Erythroblast (primary cell): ENCODE measurements at places on chromosomes 2 and 18.

GRCh38 chr2:27080603-27080936 lies 2.2 kb downstream of the EMILIN1 start:
- no peak for DNase-seq

DNA sequence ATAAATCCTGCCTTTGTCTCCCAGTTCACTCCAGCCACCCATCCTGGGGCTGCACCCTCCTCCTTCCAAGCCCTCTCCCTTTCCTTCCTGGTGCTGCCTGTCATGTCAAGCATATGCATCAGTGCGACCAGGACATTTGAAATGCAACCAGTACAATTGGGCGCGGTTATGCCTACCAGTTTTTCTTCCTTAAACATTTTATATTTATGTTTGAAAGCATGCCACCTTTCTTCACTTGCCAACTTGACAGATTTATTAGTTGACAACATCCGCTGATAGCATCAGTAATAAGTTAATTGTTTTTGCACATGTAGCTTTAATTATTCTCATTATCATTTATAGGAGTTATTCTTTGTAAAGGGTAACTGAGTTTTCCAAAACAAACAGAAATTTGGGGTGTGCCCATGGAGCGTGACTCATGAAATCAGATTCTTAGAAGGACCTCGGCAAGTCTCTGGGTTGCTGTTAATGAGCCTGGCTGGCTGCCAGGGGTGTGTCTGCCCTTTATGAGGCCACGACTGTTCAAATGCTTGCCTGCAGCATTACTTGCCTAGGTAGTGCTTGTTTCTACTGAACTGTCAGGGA lies 32.8 kb upstream of the IL1B start:
- peak; percentile 96 for DNase-seq

DNA sequence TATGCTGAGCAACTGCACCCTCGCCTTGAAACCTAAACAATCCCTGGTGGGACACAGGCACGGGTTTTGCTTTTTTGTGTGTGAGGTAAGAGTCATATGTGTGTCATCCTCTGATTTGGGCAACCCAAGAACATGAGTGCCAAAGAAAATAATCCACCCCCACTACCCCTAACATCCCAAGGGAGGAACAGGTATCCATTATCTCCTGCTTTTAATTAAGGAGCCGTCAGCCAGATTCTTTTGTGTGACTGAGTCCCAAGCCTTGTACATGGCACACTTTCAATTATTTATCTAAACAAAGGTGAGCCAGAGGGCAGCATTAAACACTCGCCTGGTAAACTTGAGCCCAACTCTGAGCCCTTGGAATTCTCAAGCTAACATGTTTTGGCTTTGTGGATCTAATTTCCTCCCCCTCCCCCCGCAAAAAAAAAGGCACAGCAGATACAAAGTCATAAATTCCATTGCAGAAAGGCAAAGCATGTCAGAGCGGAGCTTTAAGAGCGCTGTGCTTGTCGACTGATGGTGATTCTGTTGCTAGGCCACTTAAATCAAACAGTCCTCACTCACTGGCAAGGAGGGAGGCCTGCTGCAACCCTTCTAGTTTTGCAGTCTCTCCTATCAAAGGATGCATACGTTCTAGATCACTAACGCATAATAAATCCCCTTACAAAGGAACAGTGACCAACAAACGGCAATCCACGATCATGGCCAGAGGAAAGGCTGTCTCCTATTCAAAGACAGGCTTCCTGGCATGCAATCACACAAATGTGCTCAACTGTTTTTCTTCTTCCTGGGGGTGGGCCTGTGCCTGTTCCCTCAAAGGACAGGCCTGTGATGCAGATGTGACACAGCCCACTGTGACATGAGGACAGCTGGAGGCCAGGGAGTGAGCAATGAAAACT lies 143.5 kb upstream of the LMAN1 start:
- DNase-seq: no peak

- DNase-seq: no peak
These were observed 111.0 kb downstream of the GYPC start for GRCh38 chr2:126766969-126767296.

- DNase-seq: no peak
These were observed 171.9 kb upstream of the CNTNAP5 start for GRCh38 chr2:123853161-123853560.

DNA sequence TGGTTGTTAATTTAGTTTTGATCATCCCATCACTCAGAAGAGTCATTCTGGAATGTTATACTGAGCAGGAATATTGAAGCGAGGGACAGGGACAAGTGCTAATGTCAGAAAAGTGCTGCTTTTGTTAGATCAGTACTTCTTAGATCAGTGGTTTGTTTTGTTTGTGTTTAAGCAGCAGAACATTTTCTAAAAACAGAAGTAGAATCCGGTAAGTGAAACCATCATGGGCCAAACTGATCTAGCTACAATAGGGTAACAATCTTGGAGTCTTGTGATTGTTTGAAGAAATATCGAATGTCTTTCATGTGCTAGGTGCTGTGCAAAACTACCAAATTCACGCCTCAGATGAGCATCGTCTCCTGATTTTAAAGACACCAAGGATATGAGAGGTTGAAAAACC lies 45.1 kb upstream of the SEC11C start:
- no peak for DNase-seq

DNA sequence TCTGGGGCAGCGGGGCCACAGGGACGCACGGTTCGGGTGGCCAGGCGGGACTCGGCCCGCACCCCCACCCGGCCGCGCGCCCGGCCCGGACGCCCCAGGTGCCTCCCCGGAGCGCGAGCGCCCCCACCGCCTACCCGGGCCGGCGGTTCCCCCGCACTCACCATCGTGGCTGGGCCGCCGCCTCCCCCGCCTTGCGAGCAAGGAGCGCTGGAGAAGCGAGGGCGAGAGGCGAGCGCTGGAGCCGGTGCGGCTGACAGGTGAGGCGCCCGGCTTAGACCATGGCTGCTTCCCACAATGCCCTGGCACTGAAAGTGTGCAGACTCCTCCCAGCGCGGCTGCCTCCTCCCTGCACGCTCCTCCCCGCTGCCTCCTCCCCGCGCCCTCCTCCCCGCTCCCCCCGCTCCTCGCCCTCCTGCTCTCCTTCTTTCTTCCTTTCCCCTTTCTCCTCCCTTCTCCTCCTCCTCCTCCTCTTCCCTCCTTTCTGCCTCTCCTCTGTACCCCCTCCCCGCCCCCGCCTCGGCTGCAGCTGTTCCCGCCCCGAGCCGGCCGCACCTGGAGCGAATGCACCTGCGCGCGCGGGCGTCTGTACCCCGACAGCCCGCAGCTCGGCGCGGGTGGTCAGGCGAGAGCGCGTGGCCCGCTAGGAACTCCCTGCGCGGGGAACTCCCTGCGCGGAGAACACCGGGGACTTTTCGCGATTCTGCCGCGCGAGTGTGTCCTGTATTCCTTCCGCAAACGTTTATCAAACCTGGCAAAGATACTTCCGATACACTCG lies at the start of gene AP1S3:
TSS of gene AP1S3 (minus strand) at position 296 of the 775 bp plus-strand sequence. CDS start at position 164, 132 bp downstream.
- peak; percentile 67 for DNase-seq

GRCh38 chr2:113183703-113184102 lies 9.9 kb downstream of the PSD4 start:
- peak; percentile 6 for DNase-seq

- no peak for DNase-seq
These were observed 2.7 kb downstream of the YPEL5 start for GRCh38 chr2:30149513-30149912.

- DNase-seq: no peak
These were observed 373.8 kb upstream of the RAB6C start for GRCh38 chr2:129605646-129606045.

GRCh38 chr2:188645986-188646385 lies 328.2 kb upstream of the COL3A1 start:
- no peak for DNase-seq

- no peak for DNase-seq
These were observed 193.1 kb upstream of the UBE2E3 start for GRCh38 chr2:180787330-180787729.

GRCh38 chr2:163348857-163349380 lies 386.9 kb downstream of the FIGN start:
- DNase-seq: no peak

- no peak for DNase-seq
These were observed 41.4 kb upstream of the TMEFF2 start for GRCh38 chr2:192236136-192236535.

GRCh38 chr2:220168891-220169546 lies 541.6 kb downstream of the SLC4A3 start:
- DNase-seq: no peak

GRCh38 chr2:85376291-85377065 lies 21.9 kb downstream of the ELMOD3 start:
- no peak for DNase-seq

DNA sequence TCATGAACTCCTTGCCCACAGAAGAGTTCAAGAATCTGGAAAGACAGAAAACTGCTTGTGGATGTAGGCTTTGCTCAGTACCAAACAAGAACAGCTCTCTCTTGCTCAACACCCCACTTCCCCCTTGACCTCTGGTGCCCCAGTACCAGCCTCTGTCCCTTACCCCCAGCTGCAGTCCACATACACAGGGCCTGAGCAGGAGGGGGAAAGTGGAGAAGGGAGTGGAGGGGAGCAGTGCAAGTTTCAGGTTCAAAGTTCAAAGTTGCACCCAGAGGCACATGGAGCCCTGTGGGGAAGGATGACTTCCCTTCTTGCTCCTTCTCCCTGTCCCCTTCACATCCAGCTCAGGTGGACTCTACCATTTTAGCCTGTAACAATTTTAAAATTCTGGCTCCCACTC lies 61.1 kb upstream of the LPIN2 start:
- no peak for DNase-seq

- DNase-seq: peak; percentile 33
These were observed 38.7 kb downstream of the MCFD2 start for GRCh38 chr2:46876741-46877384.

GRCh38 chr2:237427769-237428506 lies 14.0 kb upstream of the COL6A3 start:
- DNase-seq: no peak

DNA sequence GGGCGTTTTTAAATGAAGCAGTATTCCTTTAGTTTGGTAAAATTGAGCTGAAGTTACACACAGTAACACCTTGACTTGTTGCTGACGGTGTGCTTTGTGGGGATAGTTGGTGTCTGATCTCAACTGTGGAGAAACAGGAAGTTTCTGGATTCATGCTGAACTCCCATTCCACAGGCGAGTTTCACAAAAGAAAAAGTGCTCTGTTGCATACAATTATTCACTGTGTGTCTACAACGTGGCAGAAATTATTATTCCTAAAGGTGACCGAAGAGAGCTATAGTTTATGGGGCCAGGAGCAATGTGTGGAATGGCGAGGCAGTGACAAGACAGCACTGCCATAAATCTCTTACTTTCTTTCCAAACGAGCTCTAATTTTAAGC lies 463 bp upstream of the CABYR start:
- no peak for DNase-seq

GRCh38 chr2:12396699-12397098 lies 320.0 kb upstream of the TRIB2 start:
- no peak for DNase-seq

GRCh38 chr2:220065581-220065980 lies 438.2 kb downstream of the SLC4A3 start:
- no peak for DNase-seq

GRCh38 chr2:48883661-48884060 lies 128.1 kb upstream of the LHCGR start:
- no peak for DNase-seq

- DNase-seq: peak; percentile 13
These were observed 636 bp downstream of the ARL4C start for GRCh38 chr2:234496055-234496834.

- DNase-seq: no peak
These were observed 43.2 kb upstream of the FHL2 start for GRCh38 chr2:105442056-105442455.

DNA sequence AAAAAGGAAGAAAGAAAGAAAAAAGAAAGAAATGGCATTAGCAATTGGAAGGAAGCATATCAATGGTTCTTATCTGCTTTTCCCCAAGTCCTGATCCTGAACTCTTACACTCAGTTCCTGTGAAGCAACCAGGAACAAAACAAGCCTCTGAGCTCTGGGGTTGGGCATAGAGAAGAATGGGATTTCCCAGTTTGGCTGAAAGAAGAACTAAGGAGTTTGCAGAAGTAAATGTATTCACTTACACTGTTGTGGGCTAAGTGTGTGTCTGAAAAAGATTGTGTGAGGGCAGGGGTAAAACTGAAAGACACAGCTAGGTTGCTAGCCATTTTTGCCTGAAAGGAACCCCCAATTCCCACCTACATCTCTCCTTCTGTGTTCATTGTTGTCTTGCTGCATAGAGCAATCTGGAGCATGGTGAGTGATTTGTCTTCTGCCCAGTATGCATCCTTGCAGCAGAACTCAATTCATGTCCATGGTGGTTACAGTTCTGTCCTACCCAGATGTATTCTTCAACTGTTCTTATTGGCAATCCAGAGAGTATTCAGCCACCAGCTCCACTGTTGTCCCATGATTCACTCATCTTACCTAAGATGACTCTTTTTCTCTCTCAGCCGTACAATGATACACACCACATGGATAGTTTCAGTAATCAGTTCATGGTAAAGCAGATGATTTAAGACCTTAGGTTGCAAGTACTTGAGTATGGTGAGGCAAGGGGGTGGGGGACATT lies 348.7 kb downstream of the ARHGAP15 start:
- no peak for DNase-seq

DNA sequence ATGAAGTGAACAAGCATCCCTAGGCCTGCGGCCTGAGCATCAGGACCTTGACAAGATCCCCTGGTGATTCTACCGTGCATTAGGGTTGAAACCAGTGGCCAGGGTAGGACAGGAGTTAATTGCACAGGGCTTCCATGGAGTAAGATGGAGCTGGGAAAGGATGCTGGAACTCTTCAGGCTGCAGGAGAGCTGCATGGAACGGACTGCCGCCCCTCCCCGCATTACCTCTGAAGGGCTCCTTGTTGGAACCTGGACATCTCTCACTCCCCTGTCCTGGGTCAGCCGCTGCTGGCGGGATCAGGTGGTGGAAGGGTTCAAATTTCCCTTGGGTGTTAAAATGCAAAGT lies 156.6 kb upstream of the ID2 start:
- DNase-seq: no peak

DNA sequence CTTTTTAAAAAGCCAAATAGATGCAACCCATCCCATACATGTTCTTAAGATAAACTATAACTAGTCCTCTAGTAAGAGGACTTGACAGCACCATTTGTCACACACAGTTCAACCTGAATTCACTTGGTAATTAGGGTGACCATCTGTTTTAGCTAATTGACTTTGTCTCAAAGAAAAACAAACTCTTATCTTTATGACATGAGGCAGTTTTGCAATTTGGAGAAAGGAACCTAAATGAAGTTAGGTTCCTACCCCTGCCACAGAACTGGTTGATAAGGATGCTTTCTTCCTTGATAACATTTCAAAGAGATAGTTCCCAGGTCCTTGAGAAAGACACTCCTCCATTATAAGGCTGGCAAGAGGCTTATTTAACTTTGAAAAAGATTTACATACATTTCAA lies 57.4 kb upstream of the LRRTM1 start:
- no peak for DNase-seq

DNA sequence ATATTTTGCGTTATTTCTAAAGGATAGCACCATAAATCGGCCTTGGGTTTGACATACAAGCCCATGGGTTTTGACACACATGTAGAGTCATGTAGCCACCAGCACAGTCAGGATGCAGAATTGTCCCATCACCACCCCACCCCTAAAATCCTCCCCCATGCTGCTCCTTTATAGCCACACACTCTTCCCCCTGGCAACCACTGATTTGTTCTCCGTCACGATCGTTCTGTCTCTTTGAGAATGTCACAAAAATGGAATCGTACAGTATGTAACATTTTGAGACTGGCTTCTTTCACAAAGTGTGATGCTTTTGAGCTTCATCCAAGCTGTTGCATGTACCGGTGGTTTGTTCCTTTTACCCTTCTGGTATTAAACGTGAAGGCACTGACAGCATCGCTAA lies 39.1 kb downstream of the CRACDL start:
- DNase-seq: no peak

- peak; percentile 79 for DNase-seq
These were observed 62.3 kb upstream of the GREB1L start for GRCh38 chr18:21179590-21180220.
